NCI-H2029 (cell line): ENCODE measurements at places on chromosomes 5 and 9.

GRCh38 chr9:127930231-127931091, at the start of gene PIP5KL1:
TSS of gene PIP5KL1 (minus strand) at chr9:127930777. CDS start at chr9:127930752, 25 bp downstream.
- DNase-seq, result peak; percentile 63

DNA sequence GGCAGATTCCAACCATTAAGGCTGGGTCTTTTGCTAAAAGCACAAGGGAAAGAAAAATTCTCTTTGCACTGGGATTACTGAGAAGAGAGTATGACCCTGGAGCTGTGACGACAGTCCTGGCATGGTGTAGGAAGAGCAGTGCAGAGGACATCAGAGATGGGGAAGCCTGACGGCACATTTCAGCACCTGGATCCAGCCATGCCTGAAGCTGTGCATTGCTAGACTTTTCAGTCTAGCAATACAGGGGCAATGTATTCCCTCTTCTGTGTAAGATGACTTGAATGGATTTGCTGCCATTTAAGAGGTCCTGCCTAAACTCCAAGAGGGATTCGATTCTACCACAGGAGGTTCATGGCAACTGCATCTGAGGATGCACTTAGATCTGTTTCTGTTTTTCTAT, 12.3 kb upstream of the MRNIP start:
- no peak for DNase-seq

DNA sequence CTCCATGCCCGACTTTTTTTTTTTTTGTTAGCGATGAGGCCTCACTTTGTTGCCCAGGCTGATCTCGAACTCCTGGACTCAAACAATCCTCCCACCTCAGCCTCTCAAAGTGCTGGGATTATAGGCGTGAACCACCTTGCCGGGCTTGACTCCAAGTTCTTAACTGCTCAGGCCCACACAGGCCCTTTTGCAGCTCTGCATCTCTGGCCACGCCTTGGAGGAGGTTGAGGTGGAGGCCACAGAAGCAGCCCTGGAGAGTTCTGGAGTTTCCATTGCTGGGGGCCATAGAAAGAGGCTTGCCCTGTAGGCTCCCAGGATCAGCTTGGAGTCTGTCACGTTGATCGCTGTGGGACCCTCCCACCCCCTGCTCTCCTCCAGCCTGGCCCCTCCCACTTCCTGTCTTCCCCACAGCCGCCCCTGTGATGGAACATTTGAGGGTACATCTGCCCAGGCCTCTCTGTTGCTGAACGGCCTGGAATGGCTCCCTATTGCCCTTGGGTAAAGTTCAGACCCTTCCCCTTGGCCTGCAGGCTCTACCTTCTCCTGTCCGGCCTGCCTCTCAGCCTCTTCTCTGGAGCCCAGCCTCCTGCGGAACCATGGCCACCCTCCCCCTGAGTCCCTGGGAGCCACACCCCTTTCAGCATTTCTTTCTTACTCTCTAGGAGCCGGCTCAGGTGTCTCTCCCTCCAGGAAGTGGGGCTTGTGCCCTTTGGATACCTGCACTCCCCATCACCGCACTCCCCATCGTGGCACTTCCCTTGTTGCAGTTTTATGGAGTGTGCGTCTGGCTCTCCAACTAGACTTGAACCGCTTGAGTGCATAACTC, 30.4 kb upstream of the IER5L start:
- DNase-seq, result no peak

GRCh38 chr5:173514661-173515060, 101.8 kb downstream of the BOD1 start:
- no peak for DNase-seq

GRCh38 chr5:65137631-65138030, 344.1 kb downstream of the ADAMTS6 start:
- DNase-seq, result no peak

GRCh38 chr5:176162198-176162597, 76.0 kb upstream of the SIMC1 start:
- DNase-seq, result no peak

- DNase-seq, result no peak
These were observed 95.8 kb downstream of the PCSK1 start for GRCh38 chr5:96337048-96337781.

GRCh38 chr5:147661541-147661940, 121.0 kb downstream of the JAKMIP2 start:
- DNase-seq, result no peak

- peak; percentile 76 for DNase-seq
These were observed 8.1 kb upstream of the PTPN3 start for GRCh38 chr9:109506097-109506712.

DNA sequence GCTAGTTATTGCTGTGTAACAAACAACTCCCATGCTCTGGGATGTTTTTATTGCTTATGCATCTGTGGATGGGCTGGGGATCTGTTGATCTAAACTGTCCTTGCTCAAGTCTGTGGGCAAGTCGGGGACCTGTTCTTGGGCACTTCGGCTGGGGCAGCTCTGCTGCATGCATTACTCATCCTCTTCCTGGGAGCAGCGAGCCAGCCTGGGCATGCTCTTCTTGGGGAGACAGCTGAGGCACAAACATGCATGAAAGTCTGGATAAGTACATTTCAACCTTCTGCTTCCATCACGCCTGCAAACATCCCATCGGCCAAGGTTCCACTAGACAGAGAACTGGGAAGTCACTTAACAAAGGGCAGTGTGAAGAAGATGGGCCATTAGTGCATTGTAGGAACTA, 66.3 kb downstream of the ANKRD33B start:
- no peak for DNase-seq

DNA sequence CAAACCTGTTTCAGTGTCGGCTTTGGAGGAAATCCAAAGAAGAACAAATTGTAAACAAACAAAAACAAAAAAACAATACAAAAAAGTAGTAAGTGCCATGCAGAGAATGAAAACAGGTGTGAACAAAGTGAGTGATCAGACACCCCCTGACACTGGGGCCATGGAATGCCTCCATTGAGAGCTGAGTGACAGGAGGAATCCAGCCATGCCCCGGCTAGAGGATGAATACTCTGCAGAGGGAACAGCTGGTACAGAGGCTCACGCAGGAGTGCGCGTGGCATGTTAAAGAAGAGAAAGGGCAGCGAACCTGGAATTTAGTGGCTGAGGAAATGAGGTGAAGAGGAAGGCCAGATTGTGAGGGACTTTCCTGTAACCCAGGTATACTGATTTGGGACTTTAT, 15.5 kb upstream of the CCNJL start:
- DNase-seq, result no peak
